Right forelimb (tissue), 1 donor: ENCODE measurements at places on chromosomes 11 and 22.

GRCh38 chr11:63445118-63445517 lies 45.8 kb downstream of the PLAAT5 start:
- no peak for DNase-seq

- no peak for DNase-seq
These were observed 5.3 kb downstream of the GLB1L2 start for GRCh38 chr11:134337051-134337450.

DNA sequence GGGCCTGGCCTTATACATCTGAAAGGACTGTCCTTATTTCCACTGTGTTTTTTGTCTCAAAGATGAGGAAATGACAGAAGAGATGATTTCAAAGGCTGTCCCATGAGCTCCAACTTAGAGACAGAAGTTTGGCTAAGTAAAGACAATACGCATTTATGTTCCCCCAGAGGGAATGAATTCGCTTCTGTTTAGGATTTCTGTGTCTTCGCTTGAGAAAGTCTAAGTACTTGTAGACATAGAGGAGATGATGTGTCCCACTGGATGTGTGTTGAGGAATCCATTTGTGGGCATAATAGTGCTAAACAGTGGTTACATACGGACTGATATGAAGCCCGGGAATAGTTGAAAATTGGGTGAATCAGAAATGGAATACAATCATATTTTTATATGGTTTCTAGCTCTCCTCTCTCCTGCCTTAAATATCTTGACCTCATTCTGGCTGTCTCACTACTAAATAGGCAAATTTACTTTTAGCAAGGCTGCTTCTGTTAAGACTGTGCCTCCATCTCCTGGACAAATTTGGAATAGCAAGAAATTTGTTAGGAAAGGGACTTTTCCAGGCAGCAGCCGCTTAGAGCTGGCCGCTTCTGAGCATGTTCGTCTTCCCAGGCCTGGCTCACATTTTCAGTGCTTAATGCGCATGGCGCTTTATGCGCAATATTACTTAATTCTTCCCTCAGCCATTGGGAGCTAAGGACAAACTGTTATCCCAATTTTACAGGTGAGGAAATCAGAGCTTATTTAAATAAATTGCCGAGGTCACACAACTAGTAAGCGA lies 1.9 kb upstream of the PEX26 start:
- DNase-seq = peak; percentile 57

- no peak for DNase-seq
These were observed 15.9 kb downstream of the PTPN5 start for GRCh38 chr11:18775492-18776292.

GRCh38 chr11:119844808-119845207 lies 115.8 kb upstream of the NECTIN1 start:
- DNase-seq = no peak

DNA sequence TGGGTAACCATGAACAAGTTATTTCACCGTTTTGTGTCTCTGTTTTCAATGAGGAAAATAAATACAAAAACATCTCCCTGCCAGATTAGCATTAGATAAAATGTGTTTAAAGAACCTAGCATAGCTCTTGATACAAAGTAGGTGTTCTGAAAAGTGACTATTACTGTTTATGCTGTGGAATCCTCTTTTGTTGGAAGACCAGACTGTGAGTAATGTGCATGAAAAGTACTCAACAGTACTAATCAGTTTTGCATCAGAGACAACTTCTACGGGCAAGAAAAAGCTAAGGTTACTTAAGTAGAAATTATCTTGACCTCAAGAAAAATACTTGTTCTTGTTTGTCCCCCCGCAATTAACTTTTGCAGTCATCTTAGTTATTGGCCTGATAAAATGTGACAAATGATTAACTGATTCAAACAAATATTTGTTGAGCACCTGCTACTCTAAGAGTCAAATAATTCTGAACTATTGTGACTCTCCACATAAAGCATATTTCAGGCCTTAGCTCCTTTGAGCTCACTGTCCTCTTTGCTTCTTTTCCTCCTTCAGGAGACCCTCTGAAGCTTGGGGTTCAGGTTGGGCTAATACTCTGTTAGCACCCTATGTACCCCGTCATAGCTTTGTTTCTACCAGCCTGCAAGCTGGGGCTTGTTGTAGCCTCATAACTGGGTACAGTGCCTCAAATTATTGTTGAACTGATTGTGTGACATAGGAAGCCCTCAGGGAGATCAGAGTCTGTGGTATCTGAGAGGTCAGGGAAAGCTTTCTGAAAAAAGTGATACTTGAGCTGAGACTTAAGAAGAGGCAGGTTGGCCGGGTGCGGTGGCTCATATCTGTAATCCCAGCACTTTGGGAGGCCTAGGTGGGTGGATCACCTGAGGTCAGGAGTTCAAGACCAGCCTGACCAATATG lies 24.5 kb downstream of the DIXDC1 start:
- DNase-seq = no peak

GRCh38 chr11:123168955-123169484 lies 26.0 kb downstream of the CLMP start:
- DNase-seq = no peak

GRCh38 chr11:123653483-123653826 lies 969 bp downstream of the SCN3B start:
- no peak for DNase-seq

DNA sequence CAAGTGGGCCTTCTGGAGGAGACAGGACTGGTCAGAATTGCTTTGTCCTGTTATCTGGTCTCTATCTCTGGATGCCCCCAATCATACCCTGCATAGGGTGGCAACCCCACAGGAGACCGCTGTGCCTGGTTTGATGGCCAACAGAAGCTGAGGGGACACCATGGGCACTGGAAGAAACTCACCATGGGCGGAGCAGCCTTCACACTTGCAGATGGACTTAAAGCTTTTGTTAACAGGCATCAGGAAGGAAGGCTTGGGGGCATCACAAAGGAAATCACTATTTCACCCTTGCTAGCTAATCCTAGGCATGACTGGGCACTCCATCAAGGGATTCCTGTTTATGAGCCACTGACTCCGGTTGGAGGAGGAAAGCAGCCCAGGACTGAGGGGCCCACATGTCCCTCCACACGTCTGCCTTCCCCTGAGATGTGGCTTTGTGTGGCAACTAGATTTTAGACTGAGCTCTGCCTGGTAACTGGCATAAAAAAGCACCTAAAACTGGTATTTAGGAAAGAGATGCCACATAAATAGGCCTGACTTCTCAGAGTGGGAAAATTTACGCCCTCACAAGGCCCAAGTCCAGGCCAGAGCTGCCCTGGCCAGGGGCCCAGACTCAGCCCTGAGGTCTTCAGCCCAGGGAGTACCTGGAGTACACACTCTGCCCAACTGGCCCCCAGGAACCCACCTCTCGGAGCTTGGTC lies 57.0 kb upstream of the LYVE1 start:
- DNase-seq = no peak

GRCh38 chr11:110272919-110273318 lies 23.5 kb downstream of the RDX start:
- no peak for DNase-seq

- DNase-seq = no peak
These were observed 531 bp downstream of the GRIK4 start for GRCh38 chr11:120511820-120512738.

- no peak for DNase-seq
These were observed 67.7 kb downstream of the SEZ6L start for GRCh38 chr22:26236991-26237390.

DNA sequence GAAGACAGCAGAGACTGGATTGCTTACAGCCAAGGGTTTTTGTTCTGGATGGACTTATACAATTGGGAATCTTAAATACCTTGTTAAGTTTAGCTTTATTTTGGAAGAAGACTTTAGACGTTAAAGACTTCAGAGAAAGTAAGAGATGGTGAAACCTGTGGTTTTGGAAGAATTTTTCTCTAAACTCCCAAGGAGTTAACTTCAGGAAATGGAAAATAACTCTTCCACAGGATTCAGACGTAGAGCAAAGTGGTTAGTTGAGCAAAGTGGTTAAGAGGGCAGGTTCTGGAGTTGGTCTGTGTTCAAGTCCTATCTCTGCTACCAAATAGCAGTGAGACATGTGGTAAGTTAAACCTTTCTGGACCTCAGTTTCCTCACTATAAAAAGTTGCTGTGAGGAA lies 12.8 kb downstream of the PITPNB start:
- DNase-seq = no peak

DNA sequence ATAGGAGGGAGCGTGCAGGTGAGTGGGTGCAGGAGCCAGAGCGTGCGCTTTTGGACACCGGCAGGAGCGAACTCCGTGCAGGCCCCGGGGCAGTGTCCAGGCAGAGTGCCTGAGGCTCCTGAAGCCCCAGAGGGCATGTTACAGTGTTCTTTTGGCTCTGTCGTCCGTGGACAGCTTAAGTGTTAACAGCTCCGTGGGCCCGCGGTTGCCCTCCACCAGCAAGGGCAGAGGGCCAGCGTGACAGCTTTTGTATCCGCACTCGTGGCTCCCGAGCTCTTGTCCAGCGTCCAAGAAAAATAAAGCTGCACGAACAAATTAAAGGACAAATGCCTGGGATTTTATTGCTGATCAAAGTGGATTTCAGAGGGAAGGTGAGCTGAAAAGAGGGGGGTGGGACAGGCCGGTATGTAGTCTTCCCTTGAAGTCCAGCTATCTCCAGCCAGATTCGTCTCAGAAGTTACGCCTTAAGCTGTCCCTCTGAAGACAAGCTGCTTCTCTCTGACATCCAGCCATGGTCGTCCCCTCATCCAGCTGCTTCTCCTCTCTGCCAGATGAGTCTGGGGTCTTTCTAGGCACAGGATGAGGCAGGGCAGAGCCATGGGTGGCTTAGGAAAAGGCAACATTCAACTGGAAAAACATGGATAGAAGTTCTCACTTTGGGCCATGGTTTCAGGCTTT lies 968 bp upstream of the TMEM109 start:
- DNase-seq = no peak

DNA sequence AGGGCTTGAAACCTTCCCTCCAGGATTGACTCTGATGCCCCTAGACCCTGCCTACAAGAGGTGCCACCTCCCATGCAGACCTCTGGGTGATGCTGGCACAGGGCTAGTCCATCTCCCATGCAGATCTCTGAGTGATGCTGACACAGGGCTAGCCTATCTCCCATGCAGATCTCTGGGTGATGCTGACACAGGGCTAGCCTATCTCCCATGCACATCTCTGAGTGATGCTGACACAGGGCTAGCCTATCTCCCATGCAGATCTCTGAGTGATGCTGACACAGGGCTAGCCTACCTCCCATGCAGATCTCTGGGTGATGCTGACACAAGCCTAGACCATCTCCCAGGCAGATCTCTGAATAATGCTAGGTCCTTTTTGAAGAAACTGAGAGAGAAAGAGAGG lies 321.7 kb downstream of the NTM start:
- DNase-seq = no peak

GRCh38 chr11:128968916-128969315 lies 26.2 kb upstream of the TP53AIP1 start:
- DNase-seq = no peak

- no peak for DNase-seq
These were observed 512 bp downstream of the SH3BP1 start for GRCh38 chr22:37639771-37640590.

DNA sequence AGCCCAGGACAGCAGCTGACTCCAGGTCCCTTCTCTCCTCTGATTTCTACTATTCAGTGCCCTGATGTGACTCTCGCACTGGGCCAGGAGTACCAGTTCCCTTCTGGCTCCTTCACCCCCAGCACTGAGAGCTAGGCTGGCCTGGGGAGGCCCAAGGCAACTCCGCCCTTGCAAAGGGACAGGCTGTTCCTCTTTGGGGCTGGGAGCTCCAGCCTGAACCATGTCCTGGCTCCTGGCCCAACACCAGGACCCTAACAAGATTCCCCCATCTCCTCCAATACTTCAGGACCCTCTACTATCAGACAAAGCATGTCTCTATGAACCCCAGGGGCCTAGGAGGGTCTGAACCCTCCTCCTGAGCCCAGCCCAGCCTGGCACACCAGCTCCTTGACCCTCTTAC lies 12.5 kb downstream of the CREB3L1 start:
- no peak for DNase-seq

DNA sequence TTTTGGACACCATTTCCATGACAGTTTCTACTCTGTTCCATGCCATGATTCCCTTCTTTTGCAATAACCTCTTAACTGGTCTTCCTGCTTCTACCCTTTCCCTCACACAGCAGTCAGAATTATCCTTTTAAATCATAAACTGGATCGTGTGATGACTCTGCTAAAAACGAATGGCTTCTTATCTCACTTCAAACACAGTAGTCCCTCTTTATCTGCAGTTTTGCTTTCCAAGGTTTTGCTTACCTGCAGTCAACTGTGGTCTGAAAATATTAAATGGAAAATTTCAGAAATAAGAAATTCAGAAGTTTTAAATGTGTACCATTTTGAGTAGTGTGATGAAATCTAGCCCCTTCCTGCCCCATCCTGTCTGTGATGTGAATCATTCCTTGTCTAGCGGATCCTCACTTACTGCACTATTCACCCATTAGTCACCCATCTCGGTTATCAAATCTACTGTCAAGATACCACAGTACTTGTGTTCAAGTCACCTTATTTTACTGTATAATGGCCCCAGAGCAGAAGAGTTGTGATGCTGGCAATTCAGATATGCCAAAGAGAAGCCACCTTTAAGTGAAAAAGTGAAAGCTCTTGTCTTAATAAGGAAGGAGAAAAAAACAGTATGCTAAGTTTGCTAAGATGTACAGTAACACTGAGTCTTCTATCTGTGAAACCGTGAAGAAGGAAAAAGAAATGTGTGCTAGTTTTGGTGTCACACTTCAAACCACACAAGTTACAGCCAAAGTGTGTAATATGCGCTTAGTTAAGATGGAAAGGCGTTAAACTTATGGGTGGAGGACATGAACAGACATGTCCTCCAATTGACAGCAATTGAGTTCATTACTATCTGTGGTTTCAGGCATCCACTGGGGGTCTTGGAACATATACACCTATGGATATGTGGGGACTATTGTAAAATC lies 283.0 kb downstream of the DDX10 start:
- no peak for DNase-seq

- no peak for DNase-seq
These were observed 263.7 kb downstream of the DYNC2H1 start for GRCh38 chr11:103372906-103373305.

GRCh38 chr11:101584655-101585054 lies 848 bp upstream of the TRPC6 start:
- no peak for DNase-seq

- no peak for DNase-seq
These were observed 122.3 kb downstream of the MSANTD4 start for GRCh38 chr11:105899772-105900171.

- DNase-seq = no peak
These were observed 6.5 kb upstream of the RHOD start for GRCh38 chr11:67050139-67050538.

DNA sequence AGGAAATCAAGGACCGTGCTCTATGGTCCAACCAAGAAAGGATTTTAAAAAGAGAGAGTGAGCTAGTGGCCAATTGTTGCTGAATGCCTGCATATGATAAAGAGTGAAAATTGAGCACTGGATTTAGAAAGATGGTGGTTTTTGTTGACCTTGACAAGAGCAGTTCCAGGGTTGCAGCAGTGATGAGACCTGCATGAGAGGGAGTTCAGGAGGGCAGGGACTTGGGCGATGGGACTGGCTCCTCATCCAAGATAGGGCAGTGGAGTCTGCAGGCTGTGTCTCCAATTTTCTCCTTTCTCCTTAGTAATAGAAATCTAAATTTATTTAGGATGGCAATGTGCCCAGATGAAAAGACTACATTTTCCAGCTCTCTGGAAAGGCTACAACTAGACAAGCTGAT lies 94.0 kb upstream of the B3GAT1 start:
- peak; percentile 12 for DNase-seq

- no peak for DNase-seq
These were observed 13.6 kb downstream of the KCNJ5 start for GRCh38 chr11:128904656-128905344.

GRCh38 chr11:133547808-133548494 lies 15.7 kb upstream of the OPCML start:
- DNase-seq = no peak

- DNase-seq = no peak
These were observed 3.9 kb downstream of the RHOG start for GRCh38 chr11:3836903-3837302.
